Astrocyte (in vitro differentiated cells and primary cell): ENCODE measurements at places on chromosomes 3 and 15. TPM values are rescaled to one million over a fixed set of nuclear protein-coding genes. Genes with fewer than 3 reads are reported as not detected.

- no peak for DNase-seq
- H3K4me1 ChIP-seq, result no peaks in the 10 kb centered on the region
- H3K27ac ChIP-seq, result no peak overlapping the region
- no peak overlapping the region for H3K4me3 ChIP-seq
- no peaks in the 10 kb centered on the region for H3K27me3 ChIP-seq
- H3K36me3 ChIP-seq, result no peaks in the 10 kb centered on the region
Observed at GRCh38 chr15:66654739-66655375, 47.2 kb upstream of the SMAD6 start.

- peaks cover 48% of the 10 kb centered on the region for H3K4me1 ChIP-seq
- no peaks in the 10 kb centered on the region for H3K36me3 ChIP-seq
- DNase-seq, result peak; percentile 89
- H3K27ac ChIP-seq, result peak overlapping the region; percentile 77
- peak overlapping the region; percentile 25 for H3K4me3 ChIP-seq
- no peaks in the 10 kb centered on the region for H3K27me3 ChIP-seq
Observed at GRCh38 chr3:195150181-195151118, 120.5 kb downstream of the XXYLT1 start.

The GABRB3 gene
- total RNA-seq, result 43.2 and 47.9 TPM in 2 replicates

The RYR3 gene
- total RNA-seq, result 0.91 and 1.5 TPM in 2 replicates

The EIF4E3 gene
- 3.5 and 4.2 TPM in 2 replicates for total RNA-seq
